NCI-H510A treated with DMSO at 0.1 percent for 48 hours (cell line): ENCODE measurements at places on chromosomes 5 and 9.

GRCh38 chr9:107251756-107252322 lies 31.2 kb upstream of the RAD23B start:
- peak; percentile 20 for DNase-seq

GRCh38 chr9:20593105-20593504 lies 29.2 kb downstream of the MLLT3 start:
- no peak for DNase-seq

- DNase-seq: no peak
Measured at GRCh38 chr5:68435611-68436010, 220.1 kb downstream of the PIK3R1 start.

DNA sequence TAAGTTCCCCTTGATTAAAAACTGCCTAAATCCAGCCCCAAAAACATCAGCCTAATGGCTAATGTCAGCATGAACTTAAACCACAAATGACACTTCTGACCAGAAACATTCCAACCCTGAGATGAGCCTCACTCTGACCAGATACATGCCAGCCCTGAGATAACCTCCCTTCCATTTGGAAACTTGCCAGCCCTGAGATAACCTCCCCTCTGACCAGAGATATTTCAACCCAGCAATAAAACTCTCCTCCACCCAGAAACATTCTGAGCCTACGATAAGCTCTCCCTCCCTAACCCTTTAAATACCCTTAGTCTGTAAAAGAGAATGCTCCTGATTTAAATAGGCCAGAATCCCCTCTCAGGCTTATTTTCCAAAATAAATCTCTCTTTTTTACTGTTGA lies 1035.7 kb upstream of the NUDT12 start:
- no peak for DNase-seq

- DNase-seq: no peak
Measured at GRCh38 chr5:77550406-77550805, 58.3 kb upstream of the WDR41 start.

DNA sequence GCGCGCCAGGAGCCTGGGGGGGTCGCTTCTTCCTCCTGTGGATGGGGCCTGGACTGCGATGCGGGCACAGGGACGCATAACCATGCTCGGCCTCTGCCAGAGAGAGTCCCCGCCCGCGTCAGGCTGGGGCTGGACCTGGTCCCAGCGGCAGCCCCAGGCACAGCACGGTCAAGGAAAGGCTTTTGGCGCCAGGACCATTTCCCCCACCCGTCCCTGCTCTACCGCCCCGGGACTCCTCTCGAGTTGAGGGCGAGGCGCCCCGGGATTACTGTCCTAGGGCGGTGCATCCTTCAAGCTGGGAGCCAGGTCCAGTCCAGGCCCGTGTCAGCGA lies 341 bp downstream of the MXD3 start:
- DNase-seq: no peak

DNA sequence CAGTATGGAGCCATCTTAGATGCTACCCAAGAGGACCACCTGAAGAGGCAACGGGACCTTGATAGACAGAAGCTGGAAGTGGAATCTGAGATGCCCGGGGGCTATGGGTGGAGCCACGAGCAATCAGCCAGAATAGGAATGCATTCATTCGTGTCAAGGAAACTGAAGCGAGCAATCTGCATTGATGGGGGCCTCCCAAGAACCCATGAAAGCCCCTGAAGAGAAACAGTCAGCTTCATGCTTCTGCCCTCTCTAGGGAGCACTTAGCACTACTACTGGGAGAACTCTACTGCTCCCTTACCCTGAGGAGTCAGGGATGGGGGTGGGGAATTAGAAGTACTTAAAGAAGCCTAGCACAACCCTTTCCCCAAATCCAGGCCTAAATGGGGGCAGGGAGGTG lies 51.9 kb upstream of the TCERG1 start:
- DNase-seq: no peak

GRCh38 chr5:76483433-76483832 lies 80.3 kb downstream of the IQGAP2 start:
- no peak for DNase-seq

GRCh38 chr5:142881784-142882126 lies 111.6 kb downstream of the ARHGAP26 start:
- DNase-seq: no peak

DNA sequence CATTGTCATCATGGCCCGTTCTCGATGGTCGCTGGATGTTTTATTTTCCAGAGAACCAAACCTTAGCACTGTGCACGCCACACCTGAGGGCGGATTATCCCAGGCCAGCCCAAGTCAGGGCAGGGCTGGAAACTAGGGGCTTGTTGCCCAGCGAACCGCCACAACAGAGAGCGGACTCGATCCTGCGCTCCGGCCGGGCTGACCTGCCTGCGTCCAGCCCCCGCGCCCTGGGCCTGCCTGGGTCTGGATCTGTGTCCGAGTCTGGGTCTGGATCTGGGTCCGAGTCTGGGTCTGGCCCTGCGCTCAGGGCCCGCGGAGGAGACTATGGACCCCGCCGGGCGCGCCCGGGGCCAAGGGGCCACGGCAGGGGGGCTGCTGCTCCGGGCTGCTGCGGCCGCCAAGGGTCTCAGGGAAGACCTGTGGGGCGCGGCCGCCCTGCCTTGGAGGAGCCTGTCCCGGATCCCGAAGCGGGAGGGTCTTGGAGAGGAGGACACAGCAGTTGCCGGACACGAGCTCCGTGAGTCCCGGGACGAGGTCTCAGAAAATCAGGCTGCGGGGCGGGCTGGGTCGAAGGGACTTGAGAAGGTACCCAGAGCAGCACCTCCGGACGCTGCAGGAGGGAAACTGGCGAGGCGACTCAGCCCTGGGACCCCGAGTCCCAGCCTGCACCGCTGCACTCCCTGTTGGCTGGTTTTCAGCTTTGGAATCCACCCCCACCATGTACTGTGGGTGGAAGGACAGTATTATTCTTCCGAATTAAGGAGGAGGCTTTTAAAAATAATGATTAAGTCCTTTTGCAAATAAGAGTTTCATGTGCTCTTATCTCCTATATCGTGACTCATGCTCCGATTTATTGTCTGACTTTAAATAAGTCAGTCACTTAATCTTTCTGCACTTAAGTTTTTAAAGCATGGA lies at the start of gene ANKDD1B:
ANKDD1B (plus strand) TSS at position 143 of the 915 bp plus-strand sequence; CDS start at position 325, 182 bp downstream.
- no peak for DNase-seq

DNA sequence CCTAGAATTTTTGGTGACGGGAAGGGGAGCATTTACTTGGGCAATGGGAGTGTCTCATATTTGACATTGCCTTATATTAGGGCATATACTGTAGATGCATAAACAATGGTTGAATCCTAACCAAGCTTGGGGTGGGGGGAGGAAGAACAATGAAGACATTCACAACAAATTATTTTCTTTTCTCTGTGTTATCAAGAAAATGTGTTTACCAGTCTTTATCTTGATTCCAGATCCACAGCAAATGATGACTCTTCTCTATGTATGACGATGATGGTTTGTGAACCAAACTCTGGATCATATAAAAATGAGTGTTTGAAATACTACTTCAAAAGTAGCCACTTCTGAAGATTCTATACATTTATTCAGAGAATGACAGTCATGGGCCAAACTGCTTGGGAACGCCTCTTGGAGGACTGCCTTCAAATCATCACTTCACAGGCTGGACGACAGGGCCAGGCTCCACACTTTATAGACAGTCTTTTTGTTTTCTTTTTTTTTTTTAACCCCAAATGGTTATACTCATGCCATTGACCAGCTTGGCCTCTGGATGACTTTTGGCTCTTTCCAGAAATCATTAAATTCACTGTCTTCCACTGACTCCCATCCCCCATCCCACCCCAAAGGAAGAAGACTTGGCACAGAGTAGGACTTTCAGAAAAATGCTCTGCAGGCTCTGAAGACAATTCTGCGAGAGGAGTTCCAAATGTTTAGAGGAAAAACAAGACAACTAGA lies 123.8 kb upstream of the LIFR start:
- no peak for DNase-seq

DNA sequence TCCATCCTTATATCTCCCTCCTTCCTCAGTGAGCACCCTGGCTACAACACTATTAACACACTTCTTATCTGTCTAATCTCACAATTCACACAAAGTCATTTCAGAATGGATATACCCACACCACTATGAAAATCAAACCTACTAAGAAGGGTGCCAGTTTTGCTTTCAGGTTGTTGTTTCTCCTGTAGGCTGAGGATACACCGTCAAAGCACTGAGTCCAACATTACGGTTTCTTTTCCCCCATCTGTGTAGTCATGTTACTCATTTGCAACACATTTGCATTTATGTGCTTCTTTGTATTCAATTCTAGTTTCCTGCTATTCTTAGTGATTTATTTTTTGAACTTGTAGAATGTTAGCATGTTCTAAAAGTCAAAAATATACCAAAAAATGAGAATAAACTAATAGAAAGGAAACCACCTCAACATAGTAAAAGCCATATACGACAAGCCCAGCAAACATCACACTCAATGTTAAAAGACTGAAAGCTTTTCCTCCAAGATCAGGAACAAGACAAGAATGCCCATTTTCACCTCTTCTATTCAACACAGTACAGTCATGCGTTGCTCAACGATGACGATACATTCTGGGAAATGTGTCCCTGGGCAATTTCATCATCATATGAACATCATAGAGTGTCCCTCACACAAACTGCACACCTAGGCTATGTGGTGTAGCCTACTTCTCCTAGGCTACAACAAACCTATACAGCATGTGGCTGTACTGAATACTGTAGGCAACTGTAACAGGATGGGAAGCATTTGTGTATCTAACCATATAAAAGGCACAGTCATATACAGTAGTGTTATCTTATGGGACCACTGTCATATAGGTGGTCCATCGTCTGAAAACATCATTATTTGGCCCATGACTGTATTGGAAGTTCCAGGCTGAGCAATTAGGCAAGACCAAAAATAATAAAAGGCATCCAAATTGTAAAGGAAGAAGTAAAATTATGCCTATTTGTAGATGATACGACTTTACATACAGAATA lies 6.3 kb downstream of the ROR2 start:
- no peak for DNase-seq

GRCh38 chr5:179840321-179840720 lies 18.3 kb downstream of the MRNIP start:
- no peak for DNase-seq

- no peak for DNase-seq
Measured at GRCh38 chr5:139743001-139743771, 52.4 kb upstream of the PSD2 start.
